ENCODE measurements at places on chromosomes 2 and 18.

- no peak for DNase-seq
Observed at GRCh38 chr18:45726603-45727002, 2.6 kb downstream of the SLC14A1 start.

DNA sequence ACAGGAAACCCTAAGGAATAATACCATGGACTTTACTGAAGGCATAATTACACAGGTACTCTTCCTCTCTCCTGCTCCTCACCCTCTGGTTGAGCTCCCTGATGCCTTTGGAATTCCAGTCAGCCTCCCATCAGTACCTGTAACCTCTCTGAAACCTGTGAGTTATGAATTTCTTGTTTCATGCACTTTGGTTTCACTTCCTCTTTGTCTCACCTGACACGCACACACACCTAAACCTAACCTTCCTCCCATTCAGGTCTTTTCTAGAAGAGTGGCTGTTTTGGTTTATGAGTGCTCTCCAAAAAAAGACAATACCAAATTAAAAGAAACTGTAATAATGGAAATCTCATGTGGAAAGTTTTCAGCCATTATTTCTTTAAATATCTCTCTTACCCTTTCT is 451.3 kb upstream of the VWC2L start:
- no peak for DNase-seq

DNA sequence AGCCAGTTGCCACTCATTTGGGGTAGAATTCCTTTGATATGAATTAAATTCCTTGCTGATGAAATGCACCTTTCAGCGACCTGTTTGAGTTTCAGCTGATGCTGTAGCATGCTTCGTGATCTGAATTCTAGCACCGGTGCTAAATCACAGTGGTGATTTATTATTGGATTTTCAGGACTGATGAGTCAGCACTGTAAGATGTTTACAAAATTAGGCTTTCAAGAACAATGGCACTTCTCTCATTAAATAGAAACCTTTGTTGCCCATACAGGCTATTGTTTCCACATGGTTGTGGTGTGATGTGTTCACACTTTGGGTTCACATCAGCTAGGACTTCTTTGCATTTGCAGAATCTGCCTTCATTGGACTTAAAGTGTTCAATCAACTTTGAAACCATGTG is 687.7 kb downstream of the ARHGAP15 start:
- no peak for DNase-seq

- no peak for DNase-seq
Observed at GRCh38 chr2:200451511-200451910, 58.4 kb downstream of the KCTD18 start.

GRCh38 chr2:140256080-140256479 is 1475.9 kb upstream of the NXPH2 start:
- DNase-seq: no peak

- no peak for DNase-seq
Observed at GRCh38 chr18:12867441-12868123, 16.5 kb downstream of the PTPN2 start.

- DNase-seq: no peak
Observed at GRCh38 chr2:48219555-48220436, 310.2 kb upstream of the STON1 start.

GRCh38 chr18:56217406-56217805 is 421.0 kb downstream of the TXNL1 start:
- no peak for DNase-seq

DNA sequence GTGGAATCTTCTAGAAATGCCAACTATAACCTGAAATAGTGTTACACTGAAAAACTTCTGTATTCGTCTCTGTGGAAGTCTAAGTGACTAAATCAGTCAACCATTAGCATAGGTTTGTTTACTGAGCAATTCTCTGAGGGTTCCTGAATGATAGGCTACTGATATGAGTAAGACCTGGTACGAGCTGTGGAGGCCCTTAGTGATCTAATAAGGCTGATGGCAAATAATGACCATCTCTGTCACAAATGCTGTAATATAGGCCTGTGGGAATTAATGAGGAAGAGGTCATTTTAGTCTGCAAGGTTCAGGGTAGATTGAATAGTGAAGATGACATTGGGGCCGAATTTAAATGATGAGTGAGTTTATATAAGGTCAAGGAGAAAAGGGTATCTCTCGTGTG is 82.5 kb downstream of the MGAT5 start:
- DNase-seq: no peak

DNA sequence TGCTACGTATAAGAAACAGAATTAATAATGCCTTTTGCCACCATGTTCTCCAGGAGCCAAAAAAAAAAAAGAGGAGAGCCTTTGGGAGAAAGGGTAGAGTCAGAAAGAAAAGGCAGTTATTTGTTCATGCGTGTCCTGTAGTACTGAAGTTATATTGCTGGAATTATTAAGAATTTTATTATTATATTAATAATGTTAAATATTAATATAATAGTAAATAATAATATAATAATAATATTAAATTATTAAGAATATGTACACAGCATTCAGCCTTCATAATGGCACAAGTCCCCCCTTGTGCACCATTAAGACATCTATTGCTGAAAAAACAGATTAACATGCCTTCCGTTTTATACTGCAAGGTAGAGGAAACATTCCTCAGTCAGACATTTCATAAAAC is 8.1 kb downstream of the REG1A start:
- no peak for DNase-seq

DNA sequence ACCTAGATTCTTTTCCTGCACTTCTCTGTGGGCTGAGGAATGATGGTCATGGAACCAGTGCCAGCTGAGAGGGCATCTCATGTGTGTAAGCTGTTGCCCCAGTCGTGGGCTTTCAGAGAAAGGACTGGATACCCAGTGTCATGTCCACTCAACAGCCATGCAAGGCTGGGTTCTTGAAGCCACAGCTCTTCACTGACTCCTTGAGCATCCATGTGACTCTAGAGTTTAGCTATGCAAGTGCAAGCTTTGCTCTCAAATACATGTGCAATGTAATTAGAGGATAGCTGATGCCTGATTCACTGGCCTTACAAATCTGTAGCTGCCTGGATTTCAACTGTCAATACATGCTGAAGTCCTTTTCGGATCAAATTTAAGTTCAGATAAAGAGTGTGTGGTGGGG is 46.8 kb upstream of the EML6 start:
- no peak for DNase-seq

- DNase-seq: no peak
Observed at GRCh38 chr2:218229239-218229638, 12.2 kb downstream of the ARPC2 start.

DNA sequence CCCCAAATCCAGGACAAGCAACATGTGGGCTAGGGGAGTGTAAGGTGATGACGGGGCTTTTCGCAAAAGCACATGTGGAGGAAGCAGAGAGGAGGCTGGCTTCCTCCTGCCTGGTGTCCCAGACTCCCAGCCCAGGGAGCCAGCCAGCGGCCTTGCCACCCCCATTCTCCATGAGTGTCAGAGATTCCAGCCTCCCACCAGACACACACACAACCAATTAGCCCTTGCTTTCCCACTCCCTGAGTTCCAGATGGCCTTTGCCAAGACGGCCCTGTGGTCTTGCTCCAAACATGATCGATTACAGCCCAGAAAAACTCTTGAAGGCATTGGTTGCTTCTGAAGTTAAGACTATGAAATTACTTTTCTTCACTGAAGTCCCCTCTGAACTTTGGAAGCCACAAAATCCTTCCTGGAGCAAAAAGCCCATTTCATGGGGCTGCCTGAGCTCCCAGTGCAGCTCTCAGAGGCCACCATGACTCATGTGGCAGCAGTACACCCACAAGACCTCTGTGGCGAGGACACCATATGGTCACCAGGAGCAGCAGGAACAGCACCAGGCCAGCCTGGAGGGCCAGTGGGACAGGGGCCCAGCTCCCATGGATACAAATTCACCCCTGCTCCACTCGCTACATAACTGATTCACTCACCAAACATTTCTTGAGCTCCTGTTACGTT is 69.1 kb upstream of the PID1 start:
- DNase-seq: no peak

DNA sequence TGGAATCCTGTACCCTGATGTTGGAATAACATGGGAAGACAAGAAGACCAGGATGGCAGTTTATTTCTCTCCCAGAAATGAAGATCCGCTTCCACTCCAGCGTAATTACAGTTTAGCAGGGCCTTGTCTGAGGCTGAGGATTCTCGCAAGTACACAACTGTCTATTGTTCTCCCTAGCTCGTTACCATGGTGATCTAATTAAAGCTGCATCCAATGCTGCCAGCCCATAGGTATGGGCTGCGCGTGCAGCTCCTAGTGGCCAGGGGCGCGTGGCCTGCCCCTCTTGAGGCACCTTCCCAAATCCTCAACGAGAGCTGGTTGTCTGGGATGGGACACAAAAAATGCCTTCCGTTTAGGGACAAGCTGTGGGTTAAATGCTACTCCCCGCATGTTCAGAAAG is 344.9 kb downstream of the CYRIA start:
- peak; percentile 5 for DNase-seq

DNA sequence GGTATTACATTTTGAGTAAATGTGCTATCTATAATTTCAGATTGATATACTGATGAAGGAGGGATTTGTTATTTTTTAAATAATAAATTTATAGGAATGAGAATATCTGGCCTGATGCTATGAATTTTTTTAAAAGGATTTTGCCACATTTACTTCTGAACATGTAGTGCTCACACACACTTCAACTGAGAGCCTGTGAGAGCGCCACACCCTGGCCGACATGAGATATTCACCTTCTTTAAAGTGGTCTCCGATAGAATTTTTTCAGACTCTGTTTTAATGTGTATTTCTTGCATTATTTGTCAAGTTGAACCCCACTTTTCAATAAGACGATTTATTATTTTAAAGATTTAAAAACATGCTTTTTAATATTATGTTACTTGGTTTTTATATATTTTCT is 813.3 kb downstream of the DCC start:
- DNase-seq: no peak

DNA sequence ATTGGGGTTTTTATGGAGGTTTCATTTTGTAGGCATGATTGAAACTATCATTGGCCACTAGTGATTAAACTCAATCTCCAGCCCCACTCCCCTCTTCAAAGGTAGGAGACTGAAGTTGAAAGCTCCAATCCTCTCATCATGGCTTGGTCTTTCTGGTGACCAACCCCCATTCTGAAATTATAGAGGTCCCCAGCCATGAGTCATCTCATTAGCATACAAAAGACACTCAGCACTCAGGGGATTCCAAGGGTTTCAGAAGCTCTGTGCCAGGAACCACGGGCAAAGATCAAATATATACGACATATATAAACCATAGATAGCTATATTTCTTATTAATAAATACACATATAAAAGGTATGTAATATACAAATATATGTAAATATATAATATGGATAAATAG is 256.0 kb upstream of the POU3F3 start:
- no peak for DNase-seq

GRCh38 chr2:41763141-41763540 is 284.7 kb upstream of the PKDCC start:
- no peak for DNase-seq

DNA sequence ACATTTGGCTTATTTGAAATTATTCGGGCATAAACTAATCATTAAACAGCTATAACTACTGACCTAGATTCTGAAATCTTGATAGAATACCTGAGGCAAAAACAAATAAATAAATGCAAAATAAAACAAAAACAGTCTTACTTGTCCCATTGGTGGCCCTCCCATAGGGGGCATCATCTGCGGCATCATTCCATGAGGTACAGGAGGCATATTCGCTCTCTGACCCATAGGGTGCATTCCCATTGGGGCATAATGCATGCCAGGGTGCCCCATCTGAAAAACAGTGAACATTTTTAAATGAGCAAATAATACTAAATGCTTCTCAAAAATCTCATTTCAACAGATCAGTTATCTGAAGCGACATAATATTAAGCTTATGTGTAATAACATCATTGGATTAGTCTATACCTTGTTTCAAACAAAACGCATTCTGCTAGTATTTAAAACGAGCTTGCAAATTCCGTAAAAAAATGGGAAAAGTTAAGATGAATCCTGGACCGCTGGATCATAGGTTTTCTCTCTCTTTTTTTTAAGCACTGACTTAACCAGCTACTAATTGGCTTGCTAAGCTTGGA is 1.3 kb downstream of the PRPF40A start:
- DNase-seq: peak; percentile 25

GRCh38 chr2:43852196-43852730 is 13.5 kb downstream of the ABCG8 start:
- no peak for DNase-seq

- no peak for DNase-seq
Observed at GRCh38 chr2:156955701-156956100, 301.8 kb upstream of the GALNT5 start.

DNA sequence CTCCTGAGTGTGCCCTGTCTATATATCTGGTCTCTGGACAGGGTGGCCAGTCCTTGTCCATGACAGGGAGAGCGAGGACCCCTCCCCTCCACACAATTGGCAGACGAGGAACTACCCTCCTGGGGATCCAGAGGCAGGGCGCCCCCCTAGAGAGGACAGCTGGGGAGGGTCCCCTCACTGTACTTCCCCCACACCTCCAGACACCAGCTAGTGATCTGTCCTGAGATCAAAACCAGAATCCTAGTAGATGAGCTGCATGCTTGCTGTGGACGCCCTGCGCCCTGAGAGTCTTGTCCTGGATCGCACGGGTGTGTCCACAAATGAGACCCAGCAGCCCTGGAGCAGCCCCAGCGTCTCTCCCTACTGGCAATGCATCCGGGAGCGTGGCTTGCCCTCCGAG is 83.4 kb upstream of the PXDN start:
- DNase-seq: no peak

DNA sequence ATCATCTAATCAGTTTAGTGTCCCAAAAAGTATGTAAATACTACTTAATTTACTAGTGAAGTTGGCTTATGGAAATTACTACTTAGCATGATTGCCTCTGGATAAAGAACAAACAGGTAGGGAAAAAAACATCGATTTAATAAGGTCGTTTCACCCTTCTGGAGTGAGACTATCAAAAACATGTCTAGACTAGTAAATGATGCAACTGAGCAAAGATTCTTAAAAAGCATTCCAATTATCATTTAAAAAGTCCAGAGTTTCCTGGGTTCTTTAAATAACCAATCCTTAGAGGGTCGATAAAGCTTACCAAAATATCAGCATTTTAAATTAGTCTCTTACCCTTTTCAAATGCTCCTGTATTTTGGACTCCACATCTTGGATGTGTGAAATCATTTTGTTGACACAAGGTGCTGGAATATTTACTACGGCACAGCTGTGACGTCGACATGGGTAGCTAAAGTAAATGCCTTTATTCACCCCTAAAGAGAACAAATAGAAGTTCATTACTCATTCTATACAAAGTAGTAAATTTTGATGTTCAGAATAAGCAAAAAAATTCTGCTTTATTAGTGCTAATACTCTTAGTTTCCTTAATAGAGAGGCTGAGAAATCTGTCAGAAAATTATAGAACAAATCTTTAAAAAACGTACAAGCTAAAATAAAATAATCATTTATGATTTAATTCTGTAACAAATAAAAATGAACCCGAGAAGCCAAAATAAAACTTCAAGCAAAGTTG is 70.6 kb downstream of the CCDC178 start:
- no peak for DNase-seq

DNA sequence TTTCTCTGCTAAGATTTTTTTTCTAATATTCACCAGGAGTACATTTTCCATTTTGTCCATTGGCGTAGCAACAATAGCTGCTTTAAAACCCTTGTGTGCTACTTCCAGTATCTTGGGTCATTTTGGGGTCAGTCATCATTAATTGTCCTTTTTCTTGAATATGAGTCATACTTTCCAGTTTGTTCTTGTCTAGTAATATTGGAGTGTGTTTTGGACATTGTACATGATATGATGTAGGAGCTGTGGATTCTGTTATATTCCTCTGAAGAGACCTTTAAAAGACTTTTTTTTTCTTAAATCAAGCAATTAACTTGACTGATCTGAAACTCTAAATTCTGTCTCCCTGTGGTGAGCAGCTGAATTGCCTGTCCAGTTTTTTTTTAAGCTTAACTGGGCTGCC is 40.8 kb downstream of the AGPS start:
- DNase-seq: no peak

GRCh38 chr2:195413422-195413821 is 243.6 kb upstream of the SLC39A10 start:
- DNase-seq: no peak
